RKO (cell line): ENCODE measurements at places on chromosomes 7 and 10.

DNA sequence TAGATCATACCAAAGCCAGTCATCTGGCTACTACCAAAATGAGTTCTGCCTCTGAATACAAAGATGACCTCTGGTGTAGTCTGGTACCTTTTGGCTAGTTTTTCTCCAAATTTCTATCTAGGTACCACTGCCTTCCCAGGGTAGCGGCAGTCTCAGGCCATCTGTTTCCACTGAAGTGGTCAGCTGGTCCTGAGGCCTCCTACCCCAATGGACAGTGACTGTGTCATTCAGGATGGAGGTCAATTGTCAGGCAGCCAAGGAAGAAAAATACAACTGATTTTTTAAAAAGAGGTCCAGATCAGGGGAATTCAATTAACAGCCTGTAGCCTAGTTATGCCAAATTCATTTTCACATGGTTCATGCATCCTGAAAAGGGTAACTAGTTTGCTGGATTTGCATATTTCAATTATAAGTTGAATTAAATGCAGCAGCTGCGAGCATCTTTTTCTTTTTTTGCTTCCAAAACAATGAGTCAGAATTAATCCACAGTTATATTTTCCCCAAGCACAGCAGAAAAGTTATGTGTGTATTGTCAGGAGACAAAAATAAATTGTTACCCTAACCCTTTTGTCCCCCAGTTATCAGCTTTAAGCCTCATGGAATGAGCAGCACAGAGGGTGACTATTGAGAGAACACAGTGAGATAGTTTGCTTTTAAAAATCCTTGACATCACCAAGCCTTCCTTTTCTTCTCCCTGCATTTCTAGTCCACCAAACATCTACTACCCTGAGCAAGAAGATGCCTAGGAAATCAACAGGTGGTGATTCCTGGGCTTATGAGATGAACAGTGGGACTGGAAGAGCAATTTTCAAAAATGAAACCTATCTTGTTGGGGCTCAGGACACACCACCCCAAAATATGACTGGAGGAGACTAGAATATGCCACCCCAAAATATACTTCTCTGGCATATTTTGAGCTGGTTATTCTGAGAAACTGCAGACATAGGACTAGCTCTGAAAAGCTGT is 27.7 kb downstream of the BCCIP start:
- DNase-seq, result no peak

GRCh38 chr10:7853226-7853842 is 35.0 kb downstream of the TAF3 start:
- DNase-seq, result no peak

GRCh38 chr7:6278749-6279310 is 6.4 kb upstream of the CYTH3 start:
- no peak for DNase-seq

- no peak for DNase-seq
Measured at GRCh38 chr10:44933451-44934321, 22.5 kb downstream of the TMEM72 start.

DNA sequence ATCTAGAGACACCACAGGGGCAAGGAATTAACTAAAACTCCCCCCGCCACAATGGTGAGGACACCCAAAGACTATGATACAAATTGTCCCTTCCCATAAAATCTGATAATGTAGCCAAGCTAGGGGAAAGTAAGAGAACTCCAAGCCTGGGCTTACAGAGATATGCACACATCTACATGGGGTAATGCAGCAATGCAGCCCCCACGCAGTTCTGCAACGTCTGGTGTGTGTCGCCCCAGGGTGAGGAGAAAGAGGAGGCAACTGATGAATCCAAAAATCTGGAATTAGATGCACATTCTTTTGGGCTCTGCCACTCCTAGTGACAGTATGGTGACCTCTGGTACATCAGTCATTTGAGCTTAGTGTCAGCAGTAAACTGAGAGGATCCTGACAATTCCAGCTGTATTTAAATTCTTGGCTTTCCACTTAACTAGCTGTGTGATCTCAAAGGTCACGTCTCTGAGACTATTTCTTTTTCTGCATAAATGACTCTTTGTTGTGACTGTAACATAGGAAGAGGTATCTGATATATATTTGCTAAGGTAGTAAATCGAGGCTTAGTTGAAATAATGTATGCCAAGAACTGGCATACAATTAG is 51.5 kb downstream of the PIP4K2A start:
- DNase-seq, result no peak
